ENCODE measurements at places on chromosomes 2 and 18.

- DNase-seq = no peak
Observed at GRCh38 chr18:8812631-8813030, 107.3 kb downstream of the MTCL1 start.

GRCh38 chr2:126849991-126850535 lies 48.6 kb upstream of the TEX51 start:
- no peak for DNase-seq

DNA sequence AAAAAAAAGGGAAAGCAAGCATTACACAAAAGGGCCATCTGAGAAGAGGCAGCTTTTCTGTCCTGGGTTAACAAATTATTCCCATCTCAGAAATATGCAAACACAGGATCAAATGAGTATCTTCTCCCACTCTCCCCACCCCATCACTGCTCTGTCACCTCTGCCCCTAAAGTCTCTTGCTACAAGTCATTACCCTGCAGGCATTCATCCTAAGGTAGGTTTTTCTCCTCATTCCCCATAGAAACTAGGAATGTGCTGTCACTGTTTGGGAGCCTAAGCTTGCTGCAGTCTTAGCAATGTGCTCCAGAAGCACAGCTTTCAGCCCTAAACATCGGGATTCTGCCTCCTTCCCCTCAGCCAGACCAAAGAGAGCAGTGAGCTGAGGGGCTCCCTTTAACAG lies 3.6 kb downstream of the LRRTM1 start:
- DNase-seq = no peak

DNA sequence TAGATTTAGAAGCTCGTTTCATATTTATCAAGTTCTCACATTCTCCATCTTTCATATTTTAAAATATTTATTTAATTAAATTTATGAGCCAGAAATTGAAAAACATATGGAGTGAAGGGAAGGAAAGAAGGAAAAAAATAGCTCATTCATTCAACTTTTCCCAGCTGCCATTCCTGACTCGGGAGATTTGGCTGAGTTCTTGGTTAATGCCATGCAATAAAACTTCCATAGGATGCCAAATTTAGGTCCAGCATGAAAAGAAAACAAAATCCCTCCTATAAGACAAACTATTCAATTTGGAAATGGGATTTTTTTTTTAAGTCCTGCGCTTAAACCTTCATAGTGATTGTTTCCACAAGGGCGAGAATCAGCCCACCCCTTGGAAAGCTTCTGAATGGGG lies 426.1 kb upstream of the TNP1 start:
- no peak for DNase-seq

DNA sequence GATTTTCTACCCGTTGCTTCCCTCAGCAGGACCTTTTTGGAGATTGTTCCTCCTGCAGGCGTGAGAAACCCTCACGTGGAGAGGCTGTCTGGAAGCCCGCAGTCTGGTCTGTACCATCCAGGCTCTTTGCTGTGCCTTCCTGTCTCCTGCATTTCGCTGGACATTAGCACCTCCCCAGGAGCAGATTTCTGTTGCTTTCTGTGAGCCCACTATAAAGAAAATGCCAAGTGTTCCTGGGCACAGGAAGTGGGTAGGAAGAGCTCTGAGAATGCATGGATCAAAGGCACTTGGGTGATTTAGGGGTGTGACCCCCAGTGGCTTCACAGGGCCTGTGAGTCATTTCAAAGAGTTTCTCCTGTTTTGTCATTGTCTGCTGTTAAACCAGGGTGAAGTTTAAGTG lies 27.3 kb downstream of the SPTBN1 start:
- no peak for DNase-seq

- peak; percentile 62 for DNase-seq
Observed at GRCh38 chr2:28175028-28175427, 217.6 kb upstream of the FOSL2 start.

DNA sequence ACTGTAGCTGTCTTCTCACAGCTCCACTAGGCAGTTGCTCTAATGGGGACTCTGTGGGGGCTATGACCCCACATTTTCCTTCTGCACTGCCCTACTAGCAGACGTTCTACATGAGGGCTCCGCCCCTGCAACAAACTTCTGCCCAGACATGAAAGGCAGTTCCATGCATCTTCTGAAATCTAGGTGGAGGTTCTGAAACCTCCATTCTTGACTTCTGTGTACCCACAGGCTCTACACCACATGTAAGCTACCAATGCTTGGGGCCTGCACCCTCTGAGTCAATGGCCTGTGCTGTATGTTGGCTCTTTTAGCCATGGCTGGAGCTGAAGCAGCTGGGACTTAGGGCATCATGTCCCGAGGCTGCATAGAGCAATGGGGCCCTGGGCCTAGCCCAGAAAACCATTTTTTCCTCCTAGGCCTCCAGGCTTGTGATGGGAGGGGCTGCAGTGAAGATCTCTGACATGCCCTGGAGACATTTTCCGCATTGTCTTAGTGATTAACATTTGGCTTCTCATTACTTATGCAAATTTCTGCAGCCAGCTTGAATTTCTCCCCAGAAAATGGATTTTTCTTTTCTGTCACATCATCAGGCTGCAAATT lies 123.0 kb downstream of the MYCN start:
- DNase-seq = no peak

DNA sequence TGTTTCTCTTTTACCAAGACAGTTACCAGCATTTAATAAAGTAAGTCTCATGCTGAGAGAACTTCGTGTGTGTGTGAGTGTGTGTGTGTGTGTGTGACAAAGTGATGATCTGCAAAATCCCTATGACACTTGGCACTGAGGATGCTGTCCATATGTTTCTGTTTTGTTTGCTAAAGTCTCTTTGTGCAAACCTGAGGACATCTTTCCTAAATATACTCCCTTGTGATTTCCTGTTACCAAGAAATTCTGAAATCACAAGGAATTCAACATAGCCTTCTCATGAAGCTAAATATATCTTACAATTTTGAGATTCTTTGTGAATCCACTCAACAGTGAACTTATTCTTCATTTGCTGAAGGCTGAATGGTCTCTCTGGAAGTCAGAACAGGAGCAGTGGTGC lies 1359.7 kb upstream of the NRXN1 start:
- no peak for DNase-seq

DNA sequence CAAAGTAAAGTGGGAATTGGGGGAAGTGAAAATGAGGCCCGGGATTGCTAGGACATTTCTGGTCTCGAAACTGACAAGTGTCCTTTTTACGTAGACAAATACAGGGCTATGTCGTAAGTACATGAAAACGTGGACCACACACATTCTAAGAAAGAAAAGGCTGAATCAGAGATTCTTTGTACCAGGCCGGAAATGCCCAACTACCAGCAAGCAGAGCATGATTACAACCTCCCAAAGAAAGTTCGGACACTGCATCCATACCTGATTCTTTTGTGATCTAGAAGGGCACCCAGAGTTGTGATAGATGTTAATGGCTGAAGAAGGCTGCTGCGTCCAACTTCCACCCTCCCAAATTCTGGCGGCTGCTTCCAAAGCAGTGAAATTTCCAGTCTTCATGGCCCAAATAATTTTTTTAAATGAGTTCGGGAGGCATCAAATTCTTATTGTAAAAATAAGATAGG lies 1.7 kb downstream of the RBMS1 start:
- DNase-seq = no peak

DNA sequence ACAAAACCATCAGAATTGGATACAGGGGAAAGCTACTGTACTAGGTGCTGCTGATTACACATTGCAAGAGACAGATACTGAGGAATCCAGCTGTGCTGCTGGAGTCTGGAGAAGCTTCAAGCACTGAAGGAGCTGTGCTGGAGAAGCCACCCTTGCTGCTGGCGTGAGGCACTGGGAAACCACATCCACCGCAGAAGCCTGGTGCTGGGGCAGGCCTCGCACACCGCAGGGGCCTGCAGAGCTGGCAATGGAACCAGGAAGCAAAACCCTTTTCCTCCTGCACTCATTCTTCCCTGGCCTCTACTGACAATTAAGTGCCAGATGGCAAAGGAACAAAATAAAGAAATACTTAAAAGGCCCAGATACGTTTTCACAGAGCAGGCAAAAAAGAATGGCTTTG lies 94.4 kb upstream of the MSH6 start:
- DNase-seq = no peak

GRCh38 chr2:215772003-215772402 lies 241.3 kb downstream of the MREG start:
- peak; percentile 83 for DNase-seq

- no peak for DNase-seq
Observed at GRCh38 chr18:39489431-39489830, 1923.8 kb upstream of the CELF4 start.

DNA sequence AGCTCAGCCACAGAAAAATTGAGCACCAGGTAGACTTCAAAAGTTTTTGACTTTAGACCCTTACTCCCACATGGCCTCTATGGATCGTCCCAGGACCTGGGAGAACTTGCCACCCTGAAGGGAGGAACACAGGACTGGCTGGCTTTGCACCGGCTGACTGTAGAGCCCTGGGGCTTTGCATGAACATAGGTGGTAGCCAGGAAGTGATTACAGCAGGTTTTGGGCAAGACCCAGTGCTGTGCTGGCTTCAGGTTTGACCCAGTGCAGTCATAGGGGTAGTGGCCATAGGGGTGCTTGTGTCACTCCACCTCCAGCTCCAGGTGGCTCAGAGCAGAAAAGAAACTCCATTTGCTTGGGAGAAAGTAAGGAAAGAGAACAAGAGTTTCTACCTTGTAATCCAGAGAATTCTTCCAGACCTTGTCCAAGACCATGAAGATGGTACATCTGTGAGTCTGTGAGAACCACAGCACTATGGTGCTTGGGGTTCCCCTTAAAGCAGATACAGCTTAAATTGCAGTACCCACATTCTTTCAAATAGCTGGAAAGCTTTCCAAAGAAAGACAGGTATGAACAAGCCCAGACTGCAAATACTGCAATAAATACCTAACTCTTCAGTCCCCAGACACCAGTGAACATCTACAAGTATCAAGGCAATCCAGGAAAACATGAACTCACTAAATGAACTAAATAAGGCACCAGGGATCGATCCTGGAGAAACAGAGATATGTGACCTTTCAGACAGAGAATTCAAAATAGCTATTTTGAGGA lies 13.0 kb upstream of the SESTD1 start:
- DNase-seq = no peak

DNA sequence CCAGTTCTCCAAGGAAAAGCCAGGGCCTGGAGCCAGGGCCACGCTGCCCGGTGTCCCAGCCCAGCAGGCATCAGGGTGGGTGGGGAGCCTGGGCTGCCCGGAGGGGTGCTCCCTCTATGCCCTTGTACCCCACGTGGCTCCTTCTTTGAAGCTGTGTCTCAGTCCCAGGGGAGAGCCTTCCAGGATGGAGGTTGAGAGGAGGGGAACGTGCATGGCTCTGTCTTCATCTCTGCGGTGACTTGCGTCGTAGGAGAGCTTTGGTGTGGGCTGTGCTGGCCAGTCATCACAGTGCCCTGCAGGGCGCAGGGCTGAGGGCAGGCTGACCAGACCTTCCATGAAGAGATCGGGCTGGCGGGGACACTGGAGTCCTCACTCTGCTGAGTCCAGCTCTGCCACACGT lies 197.2 kb downstream of the LDLRAD4 start:
- DNase-seq = no peak

Measured in Caco-2 (cell line).